Uterus (tissue), 4 donors: ENCODE measurements at places on chromosomes 12 and 14. TPM values are rescaled to one million over a fixed set of nuclear protein-coding genes. Genes with fewer than 3 reads are reported as not detected.

Gene RAB5B
- total RNA-seq, result 49.4 TPM

GRCh38 chr12:42799966-42800365, 210.4 kb upstream of the PRICKLE1 start:
- DNase-seq, result no peak

GRCh38 chr14:65411656-65412031, 886 bp upstream of the FUT8 start:
- DNase-seq, result peak; percentile 92

GRCh38 chr12:118311666-118312065, 61.0 kb downstream of the TAOK3 start:
- no peak for DNase-seq

DNA sequence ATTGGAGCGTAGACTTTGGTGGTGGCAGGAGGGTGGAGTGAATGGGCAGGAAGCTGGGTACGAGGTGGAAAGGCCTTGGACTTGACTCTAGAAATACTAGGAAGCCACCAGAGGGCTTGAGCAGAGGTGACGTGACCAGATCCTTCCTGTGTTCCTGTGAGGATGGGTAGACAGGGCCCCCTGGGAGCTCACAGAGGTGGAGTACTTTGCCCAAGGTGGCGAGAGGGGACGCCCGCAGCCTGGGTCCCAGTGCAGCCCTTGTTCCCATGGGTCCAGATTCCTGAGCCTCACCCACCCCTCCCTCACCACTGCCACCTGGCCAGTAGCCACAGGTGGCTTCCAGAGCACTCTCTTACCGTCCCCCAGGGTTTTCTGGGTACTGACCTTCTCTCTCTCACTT, 89.8 kb downstream of the KIF26A start:
- DNase-seq, result no peak

Gene SPIC
- not detected for total RNA-seq

Gene SLC38A4
- 1.5 TPM for total RNA-seq

DNA sequence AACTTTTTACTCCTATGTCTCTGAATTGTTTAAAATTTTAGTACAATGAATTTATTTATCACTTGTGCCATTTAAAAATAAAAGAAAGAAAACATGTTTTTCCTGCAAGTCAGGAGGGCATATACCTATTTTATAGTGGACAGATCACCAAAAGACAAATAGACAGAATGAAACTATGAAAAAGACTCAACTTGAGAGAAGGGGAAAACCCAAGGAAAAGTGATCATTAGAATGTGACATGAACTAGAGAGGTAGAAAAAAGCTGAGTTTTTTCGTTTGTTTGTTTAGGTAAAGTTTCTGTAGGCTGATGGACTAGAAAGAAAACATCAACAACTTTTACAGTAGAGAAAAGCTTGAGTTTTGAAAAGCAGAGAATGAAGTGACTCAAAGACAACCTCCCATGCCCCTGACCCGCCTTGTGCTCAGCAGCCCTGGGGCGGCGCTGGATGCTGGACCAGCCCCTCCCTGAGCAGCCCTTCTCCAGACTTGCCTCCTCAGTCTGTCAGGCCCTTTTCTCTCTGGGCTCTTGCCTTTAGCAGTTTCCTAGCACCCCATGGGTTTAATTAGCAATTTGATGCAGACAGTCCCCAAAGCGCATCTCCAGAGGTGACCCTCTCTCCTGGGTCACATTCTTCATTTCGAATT, 95.1 kb upstream of the ARID2 start:
- DNase-seq, result no peak

GRCh38 chr12:41910578-41911320, 233.9 kb downstream of the GXYLT1 start:
- no peak for DNase-seq

Gene RPGRIP1
- not detected for total RNA-seq

Gene MAPKAPK5
- 53.7 TPM for total RNA-seq

GRCh38 chr12:40439771-40440492, 215.1 kb downstream of the LRRK2 start:
- no peak for DNase-seq

- DNase-seq, result no peak
Measured at GRCh38 chr12:51524386-51524901, 66.6 kb upstream of the SCN8A start.

Gene ZC2HC1C
- total RNA-seq, result 4.7 TPM

Gene FAM186B
- total RNA-seq, result not detected

GRCh38 chr14:61997161-61997560, 234.9 kb downstream of the SNAPC1 start:
- no peak for DNase-seq

DNA sequence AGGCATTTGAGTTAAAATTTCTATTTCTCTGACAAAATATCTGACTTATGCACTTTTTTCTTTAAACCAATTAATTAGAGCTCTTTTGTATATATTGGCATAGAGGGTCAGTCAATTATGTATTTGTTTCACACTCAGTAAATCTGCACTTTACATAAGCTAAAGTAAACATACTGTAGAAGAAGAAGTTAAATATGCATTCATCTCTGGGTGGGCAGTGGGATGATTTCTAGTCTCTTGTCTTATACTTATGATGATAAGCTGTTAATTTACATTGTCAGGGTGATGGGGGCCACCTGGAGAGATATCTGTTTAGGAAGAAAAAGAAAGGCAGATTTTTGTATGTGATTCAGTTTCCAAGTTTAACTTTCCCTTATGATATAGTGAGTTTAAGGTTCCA, 330.8 kb downstream of the IPO8 start:
- DNase-seq, result no peak

DNA sequence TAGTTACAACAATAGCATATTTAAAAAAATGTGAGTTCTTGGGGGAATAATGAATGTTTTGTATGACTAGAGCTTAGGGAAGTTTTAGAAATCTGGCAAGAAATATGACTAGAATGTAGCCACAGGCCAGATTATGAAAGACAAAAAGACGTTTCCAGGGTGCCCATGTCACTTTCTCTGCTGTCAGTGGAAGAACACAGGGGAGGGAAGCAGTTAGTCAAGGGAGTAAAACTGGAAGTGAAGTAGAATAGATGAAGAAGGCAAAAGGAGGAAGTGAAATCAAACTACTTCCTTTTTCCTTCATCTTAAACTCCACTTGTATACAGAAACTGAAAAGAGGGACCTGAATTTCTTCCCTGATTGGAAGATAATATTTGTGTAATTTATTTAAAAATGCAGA, 81.2 kb upstream of the ATP2B1 start:
- no peak for DNase-seq

- DNase-seq, result no peak
Measured at GRCh38 chr14:55514819-55515490, 65.1 kb upstream of the KTN1 start.

- no peak for DNase-seq
Measured at GRCh38 chr12:51839310-51839947, 9.1 kb downstream of the FIGNL2 start.
